ENCODE measurements at places on chromosomes 3 and 15.

DNA sequence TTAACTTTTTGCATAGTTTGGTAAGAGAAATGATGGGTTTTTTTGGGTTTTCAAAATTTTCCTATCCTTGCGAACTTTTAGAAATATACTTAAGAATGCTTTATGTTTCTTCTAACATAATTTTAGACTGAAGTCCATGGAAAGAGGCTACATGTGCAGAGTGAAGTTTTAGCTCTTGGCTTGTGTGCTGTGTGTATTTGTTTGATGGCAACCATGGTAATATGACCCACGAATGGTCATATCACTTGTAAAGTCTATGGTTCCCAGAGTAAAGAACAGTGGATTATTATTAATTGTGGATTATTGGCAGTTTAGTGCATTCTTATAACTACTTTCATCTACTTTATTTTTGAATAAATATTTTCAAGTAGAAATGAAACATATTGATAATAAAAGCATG is 124.0 kb upstream of the GOLGA6L4 start:
- DNase-seq, result no peak

DNA sequence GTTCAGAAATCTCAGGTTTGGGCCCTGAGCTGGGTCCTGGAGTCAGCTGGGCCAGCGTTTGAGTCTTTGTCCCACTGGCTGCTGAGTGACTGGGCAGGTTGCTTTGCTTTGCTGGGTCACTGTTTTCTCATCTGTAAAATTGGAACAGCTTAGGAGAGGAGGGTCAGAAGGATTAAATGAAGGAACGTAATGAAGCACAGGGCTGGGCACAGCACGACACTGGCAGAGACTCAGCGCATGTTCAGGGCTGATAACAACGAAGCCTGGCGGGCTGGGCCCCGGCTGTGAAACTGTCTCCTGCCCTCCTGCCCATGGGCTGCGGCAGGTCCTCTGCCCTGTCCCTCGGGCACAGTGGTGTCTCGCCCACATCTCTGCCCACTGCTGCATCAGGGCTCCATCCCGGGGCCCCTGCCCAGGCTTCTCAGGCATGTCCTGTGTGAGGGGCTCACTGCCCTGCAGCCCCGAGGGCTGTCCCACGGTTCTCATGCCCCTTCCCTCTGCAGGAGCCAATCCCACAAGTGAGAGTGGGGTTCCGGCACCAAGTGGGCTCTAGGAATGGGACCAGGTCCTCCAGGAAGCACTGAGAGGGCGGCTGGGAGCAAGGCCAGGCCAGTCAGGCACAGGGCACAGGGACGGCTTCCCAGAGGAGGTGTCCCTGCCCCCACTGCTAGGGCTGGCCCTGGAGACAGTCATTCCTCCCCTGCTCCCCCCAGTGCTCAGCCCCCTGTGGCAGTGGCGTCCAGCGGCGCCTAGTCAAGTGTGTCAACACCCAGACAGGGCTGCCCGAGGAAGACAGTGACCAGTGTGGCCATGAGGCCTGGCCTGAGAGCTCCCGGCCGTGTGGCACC is 88.0 kb downstream of the TBC1D2B start:
- no peak for DNase-seq

GRCh38 chr3:99883693-99884092 is 66.0 kb downstream of the CMSS1 start:
- DNase-seq, result no peak

DNA sequence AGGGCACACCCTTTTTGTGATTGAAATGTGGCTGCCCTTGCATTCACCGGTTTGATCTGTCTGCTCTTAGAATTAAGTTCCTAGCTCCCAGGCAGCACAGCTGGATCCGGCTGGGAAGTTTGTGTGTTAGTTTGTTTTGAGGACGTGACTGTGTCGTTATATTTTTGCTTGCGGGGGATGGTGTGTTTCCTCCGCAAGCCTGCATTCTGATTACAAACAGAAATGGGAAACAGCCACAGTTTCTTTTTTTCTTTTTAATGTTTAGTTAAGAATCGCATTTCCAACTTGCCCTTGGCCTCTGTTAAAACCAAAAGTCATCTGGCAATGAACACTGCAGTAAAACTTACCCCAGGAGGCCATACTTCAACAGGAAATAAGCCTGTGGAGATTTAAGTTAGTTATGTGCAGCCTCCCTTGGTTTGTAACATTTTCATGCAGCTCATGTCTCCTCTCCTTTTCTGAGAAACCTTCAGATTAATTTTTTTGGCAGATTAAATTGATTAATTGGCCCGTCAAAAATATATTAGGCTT is 888 bp downstream of the TMOD3 start:
- no peak for DNase-seq
